ENCODE measurements at places on chromosomes 6 and 20. TPM values are rescaled to one million over a fixed set of nuclear protein-coding genes. Genes with fewer than 3 reads are reported as not detected.

Gene NMBR
- not detected for polyA plus RNA-seq

Gene CLIC5
- not detected for polyA plus RNA-seq

Gene KIF16B
- 2.6 TPM for polyA plus RNA-seq

Gene SLC4A11
- 1.9 TPM for polyA plus RNA-seq

Gene SH3BGRL2
- 0.24 TPM for polyA plus RNA-seq

Gene TP53INP2
- polyA plus RNA-seq, result 1.4 TPM

Gene SYNGAP1
- polyA plus RNA-seq, result 0.23 TPM

GRCh38 chr6:34791164-34791700, 651 bp upstream of the BLTP3A start:
- H3K27ac ChIP-seq, result peak overlapping the region; percentile 79
- no peaks in the 10 kb centered on the region for H3K27me3 ChIP-seq
- peak overlapping the region; percentile 67 for H3K4me3 ChIP-seq
- no peak for DNase-seq
- H3K4me1 ChIP-seq, result no peaks in the 10 kb centered on the region

- H3K27me3 ChIP-seq, result no peaks in the 10 kb centered on the region
- peaks cover 14% of the 10 kb centered on the region for H3K4me1 ChIP-seq
- peaks cover 11% of the 10 kb centered on the region for H3K36me3 ChIP-seq
Observed at GRCh38 chr20:50554694-50555579, 44.8 kb downstream of the PTPN1 start.

- DNase-seq, result no peak
- H3K27ac ChIP-seq, result no peak overlapping the region
- H3K4me3 ChIP-seq, result no peak overlapping the region
- H3K27me3 ChIP-seq, result no peaks in the 10 kb centered on the region
- H3K36me3 ChIP-seq, result no peaks in the 10 kb centered on the region
Observed at GRCh38 chr6:6217855-6218758, 102.4 kb downstream of the F13A1 start.

DNA sequence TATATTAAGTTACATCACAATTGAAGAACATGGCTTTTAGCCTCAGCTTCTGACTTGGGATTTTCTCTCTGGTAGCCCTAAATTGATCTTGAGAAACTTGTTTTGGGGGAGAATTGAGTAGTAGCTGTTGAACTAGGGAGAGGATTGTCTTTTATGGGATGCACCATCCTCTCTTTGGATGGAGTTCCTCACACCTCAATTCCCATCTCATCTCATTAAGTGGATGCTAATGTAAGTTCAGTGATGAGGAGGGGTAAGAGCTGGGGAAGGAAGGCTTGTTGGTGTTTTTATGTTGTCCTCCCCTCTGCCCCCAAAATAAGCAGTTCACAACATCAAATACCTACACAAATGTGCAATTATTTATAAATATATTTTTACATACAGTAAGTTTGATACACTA, 4.0 kb downstream of the GJA1 start:
- peaks cover 2% of the 10 kb centered on the region for H3K27me3 ChIP-seq
- no peaks in the 10 kb centered on the region for H3K4me1 ChIP-seq
- no peak for DNase-seq
- no peaks in the 10 kb centered on the region for H3K36me3 ChIP-seq
- no peak overlapping the region for H3K27ac ChIP-seq

DNA sequence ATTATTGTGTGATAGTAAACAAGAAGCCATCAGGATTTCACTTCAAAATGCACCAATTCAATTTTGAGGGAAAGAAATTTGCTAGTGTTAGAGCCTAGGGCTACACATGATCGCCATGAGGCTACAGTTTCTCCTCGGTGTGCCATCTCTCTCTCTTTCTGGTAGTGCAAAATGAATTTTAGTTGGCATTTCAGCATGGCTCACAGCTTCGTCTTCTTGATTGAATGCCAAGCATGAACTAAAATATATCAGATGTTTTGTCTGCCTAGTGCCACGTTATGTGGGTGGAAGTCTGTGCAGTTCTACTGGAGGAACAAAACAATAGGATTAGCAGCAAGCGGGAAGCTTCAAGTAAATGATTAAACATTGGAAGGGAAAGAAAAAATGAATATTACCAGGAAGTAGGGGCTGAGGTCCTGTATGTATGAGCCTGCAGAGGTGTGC, 6.8 kb upstream of the MRAP2 start:
- H3K27ac ChIP-seq, result no peak overlapping the region
- H3K27me3 ChIP-seq, result no peaks in the 10 kb centered on the region
- no peak for DNase-seq
- H3K4me3 ChIP-seq, result no peak overlapping the region
- no peaks in the 10 kb centered on the region for H3K36me3 ChIP-seq
- H3K4me1 ChIP-seq, result no peaks in the 10 kb centered on the region

DNA sequence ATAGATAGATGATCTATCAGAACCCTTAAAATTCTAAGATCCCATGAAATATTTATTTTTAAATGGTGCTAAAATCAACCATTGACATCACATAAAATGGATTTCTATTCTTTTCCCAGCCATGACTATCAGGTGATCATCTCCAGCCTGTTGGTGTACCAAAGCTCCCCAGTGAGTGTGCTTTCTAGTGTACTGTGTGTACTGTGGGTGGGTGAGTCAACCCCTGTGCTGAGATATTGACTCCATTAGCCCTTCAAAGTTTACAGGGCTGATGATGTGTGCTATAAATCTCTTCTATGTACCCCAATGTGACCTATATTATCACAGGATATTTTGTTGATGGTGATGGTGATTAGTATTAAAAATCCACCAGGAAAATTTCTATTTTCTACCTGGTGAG, 344.6 kb downstream of the MMUT start:
- DNase-seq, result no peak
- H3K4me1 ChIP-seq, result no peaks in the 10 kb centered on the region
- no peak overlapping the region for H3K4me3 ChIP-seq
- no peaks in the 10 kb centered on the region for H3K27me3 ChIP-seq
- H3K27ac ChIP-seq, result no peak overlapping the region

DNA sequence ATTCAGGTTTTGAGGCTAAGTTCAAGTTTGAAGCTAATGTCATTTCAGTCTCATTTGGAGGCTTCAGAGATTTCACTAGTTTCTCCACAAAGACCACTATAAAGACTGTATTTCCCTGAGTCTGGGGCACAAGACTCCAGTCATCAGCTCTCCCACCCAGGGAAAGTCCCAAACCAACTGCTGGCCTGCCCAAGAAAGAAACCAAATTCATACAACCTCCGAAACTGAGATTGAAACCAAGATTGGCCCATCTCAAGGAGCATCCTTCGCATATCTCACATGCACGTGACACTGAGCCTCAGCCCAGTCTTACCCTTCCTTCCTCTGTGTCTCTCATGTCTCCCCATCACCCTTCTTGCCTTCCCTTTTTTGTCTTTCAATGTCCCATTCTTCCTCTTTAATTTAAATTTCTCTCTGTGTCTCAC, 3.5 kb upstream of the LTA start:
- H3K4me1 ChIP-seq, result peaks cover 64% of the 10 kb centered on the region
- peak overlapping the region; percentile 90 for H3K27ac ChIP-seq
- no peaks in the 10 kb centered on the region for H3K36me3 ChIP-seq
- H3K27me3 ChIP-seq, result no peaks in the 10 kb centered on the region
- peak overlapping the region; percentile 41 for H3K4me3 ChIP-seq

- no peaks in the 10 kb centered on the region for H3K36me3 ChIP-seq
- H3K4me1 ChIP-seq, result no peaks in the 10 kb centered on the region
- no peaks in the 10 kb centered on the region for H3K27me3 ChIP-seq
- H3K27ac ChIP-seq, result no peak overlapping the region
Observed at GRCh38 chr6:119226089-119226488, 123.5 kb downstream of the MAN1A1 start.

GRCh38 chr20:7520361-7520760, 419.9 kb downstream of the HAO1 start:
- no peaks in the 10 kb centered on the region for H3K27me3 ChIP-seq
- no peaks in the 10 kb centered on the region for H3K4me1 ChIP-seq
- DNase-seq, result no peak
- no peaks in the 10 kb centered on the region for H3K36me3 ChIP-seq
- no peak overlapping the region for H3K27ac ChIP-seq

DNA sequence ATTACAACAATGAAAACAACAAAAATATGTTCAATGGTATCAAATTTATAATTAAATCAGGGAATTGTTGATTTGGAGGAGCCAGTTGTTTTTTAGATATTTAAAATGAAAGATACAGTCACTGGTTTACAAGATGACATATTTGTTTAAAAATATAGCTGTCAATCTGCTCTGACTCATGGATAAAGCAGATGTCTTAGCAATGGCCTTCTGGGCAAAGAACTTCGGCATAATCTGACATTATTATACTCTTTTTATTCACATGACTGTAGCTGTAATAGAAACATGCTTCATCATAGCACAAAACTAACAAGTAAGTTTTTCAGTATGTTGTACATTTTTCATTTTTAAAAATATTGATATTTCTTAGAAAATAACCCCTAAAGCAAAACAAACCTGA, 267.4 kb downstream of the CENPW start:
- H3K27ac ChIP-seq, result no peak overlapping the region
- H3K4me1 ChIP-seq, result no peaks in the 10 kb centered on the region
- H3K36me3 ChIP-seq, result no peaks in the 10 kb centered on the region
- H3K4me3 ChIP-seq, result no peak overlapping the region

DNA sequence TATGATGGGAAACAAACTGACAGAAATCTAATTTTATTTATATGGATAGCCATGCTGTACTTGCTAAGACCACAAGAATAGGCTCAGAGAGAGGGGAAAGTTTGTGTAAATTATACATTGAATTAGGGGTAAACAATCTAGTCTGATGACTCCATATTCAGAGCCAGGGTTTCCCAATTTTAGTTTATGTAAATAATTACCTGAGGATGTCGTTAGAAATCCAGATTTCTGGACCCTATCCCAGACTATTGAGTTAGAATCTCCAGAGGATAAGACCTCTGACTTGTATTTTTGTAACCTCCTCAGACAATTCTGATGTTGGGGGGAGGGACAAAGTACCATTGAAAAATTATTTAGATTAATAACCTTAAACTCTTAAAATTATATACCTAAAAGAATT, 18.3 kb downstream of the ACSS2 start:
- no peaks in the 10 kb centered on the region for H3K27me3 ChIP-seq
- no peak overlapping the region for H3K4me3 ChIP-seq
- no peak for DNase-seq
- peaks cover 9% of the 10 kb centered on the region for H3K4me1 ChIP-seq

- H3K27me3 ChIP-seq, result no peaks in the 10 kb centered on the region
- DNase-seq, result no peak
- H3K27ac ChIP-seq, result no peak overlapping the region
- no peak overlapping the region for H3K4me3 ChIP-seq
- no peaks in the 10 kb centered on the region for H3K4me1 ChIP-seq
- no peaks in the 10 kb centered on the region for H3K36me3 ChIP-seq
Observed at GRCh38 chr20:52748285-52748932, 223.7 kb upstream of the TSHZ2 start.

DNA sequence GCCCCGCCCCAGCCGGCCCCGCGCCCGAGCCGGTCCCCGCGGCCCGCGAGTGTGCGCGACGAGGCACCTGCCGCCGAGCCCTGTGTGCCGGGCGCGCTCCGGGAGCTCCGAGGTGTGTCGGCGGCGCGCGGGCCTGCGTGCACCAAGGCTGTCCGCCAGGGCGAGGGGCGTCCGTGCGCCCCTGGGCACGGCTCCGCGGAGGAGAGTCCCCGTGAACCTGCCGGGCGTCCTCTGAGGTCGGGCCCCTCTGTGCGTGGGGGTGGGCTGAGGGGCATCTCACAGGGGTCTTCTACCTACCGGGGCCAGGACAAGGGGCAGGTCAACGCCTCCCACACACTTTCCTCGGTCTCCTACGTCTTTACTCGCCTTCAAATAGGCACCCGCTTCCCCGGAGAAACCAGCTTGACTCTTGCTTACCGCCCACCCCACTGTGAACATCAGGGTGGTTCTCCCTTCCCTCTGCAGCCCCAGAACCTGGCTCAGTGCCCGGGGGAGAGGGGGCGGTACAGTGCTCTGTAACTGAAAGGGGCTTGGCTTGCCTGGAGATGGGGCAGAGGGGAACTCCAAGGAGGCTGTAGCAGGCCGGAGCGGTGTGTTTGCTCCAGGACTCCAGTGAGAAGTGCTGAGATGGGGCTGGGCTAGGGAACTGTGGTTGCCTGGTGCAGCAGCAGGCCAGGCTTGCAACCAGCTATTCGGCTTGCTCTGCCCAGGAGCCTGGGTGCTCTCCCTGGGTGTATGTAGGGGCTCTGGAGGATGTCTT, at the start of gene SAMD10:
Gene SAMD10 (minus strand): TSS at position 86 of the 760 bp plus-strand sequence. CDS start 175 bp downstream, outside the sequence.
- H3K4me1 ChIP-seq, result peaks cover 23% of the 10 kb centered on the region
- peak within 1 kb of the TSS; percentile 96 for H3K4me3 ChIP-seq
- H3K27me3 ChIP-seq, result no peaks in the 10 kb centered on the region
- peaks cover 11% of the 10 kb centered on the region for H3K36me3 ChIP-seq
- peak within 1 kb of the TSS; percentile 92 for H3K27ac ChIP-seq

DNA sequence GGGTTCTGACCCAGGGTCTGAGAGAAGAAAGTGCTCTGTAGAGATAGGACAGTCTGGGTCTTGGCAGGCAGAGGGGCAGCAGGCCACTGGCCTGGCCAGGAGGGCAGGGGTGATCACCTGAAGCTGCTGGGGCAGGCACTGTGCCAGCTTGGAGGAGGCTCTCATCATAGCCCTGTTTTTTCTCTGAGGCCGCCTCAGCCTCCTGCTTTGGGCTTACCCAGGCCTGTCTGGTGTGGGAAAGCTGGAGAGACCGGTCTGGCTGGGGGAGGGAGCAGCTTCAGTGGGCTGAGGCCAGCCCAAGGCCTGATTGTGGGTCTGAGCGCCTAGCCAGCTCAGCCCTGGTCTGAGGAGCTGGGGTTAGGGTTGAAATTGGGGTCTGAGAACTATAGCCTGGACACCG, 3.9 kb downstream of the LPIN3 start:
- no peak overlapping the region for H3K4me3 ChIP-seq
- peaks cover 5% of the 10 kb centered on the region for H3K4me1 ChIP-seq
- no peak overlapping the region for H3K27ac ChIP-seq

DNA sequence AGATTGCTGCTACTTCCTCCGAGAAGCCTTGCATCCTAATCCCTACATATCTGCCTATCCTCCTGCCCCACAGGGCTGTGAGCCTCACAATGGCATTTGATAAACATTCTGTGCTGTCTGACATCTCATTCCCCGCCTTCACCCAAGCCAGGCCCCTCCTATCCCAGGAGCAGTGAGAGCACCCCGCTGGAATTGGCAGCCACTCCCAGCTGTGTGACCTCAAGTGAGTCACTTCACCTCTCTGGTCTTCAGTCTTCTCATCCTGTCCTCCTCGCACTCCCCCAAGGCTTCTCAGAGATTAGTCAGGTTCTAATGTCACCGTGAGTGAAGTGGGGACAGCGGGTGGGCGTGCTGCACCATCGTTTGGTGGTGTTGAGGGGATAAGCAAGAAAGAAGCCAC, 81.7 kb downstream of the CDH22 start:
- no peak overlapping the region for H3K27ac ChIP-seq
- no peak overlapping the region for H3K4me3 ChIP-seq
- DNase-seq, result no peak
- H3K27me3 ChIP-seq, result no peaks in the 10 kb centered on the region
- H3K4me1 ChIP-seq, result no peaks in the 10 kb centered on the region
- no peaks in the 10 kb centered on the region for H3K36me3 ChIP-seq

DNA sequence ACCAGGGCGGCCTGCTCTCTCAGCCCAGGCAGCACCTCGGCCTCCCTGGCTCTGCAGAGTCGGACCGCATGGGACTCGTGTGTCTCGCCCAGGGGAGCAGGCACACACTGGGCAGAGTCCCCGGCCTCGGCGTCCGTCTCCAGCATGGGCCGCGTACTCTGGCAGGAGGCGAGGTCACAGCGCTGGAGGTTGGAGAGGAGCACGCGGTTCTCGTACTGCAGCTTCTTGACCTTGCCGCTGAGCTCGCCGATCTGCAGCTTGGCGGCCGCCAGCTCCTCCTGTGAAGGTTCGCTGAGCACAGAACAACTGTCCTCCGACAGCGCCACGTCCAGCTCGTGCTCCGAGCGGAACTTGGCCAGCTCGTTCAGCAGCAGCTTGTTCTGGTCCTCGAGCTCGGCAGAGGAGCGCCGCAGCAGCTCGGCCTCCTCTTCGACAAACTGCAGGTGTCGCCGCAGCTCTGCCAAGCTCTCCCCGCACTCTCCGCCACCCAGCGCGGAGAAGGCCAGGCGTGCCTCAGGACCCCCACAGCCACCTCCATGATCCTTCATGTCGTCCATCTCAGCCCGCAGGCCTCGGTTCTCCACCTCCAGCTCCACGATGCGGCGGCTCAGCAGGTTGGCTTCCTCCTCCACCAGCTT, 42.0 kb upstream of the DSN1 start:
- H3K27me3 ChIP-seq, result no peaks in the 10 kb centered on the region
- DNase-seq, result no peak
